ENCODE measurements at places on chromosomes 1 and 21.

GRCh38 chr1:41689558-41689981 lies 205.1 kb upstream of the EDN2 start:
- DNase-seq = no peak

DNA sequence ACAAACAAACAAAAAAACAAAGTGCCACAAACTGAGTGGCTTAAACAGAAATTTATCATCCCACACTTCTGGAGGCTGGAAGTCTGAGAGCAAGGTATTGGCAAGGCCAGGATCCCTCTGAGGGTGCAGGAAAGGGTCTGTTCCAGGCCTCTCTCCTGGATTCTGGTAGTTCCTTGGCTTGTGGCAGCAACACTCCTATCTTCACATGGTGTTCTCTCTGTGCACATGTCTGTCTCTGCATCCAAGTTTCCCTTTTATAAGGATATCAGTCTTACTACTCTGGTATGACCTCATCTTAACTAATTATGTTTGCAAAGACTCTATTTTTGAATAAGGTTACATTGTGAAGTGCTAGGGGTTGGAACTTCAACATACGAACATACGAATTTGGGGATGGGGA lies 5.3 kb upstream of the VASH2 start:
- no peak for DNase-seq

DNA sequence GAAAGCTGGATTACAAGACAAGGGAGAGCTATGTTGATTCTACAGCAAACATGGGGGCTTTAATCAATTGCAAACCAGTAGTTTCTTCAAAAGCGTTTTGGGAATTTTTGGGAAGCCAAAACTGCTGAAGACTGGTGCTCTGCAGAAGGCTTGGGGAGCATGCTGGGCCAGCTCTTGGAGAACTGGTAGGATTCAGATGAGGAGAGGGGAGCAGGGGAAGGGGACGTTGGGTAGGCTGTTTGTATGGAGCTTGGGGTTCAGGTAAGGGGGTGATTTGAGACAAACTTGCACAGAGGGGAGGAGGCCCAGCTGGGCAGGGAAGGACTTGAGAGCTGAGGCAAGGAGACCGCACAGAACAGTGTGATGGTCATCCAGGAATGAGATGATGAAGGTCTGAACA lies 2.6 kb upstream of the MYOG start:
- no peak for DNase-seq

DNA sequence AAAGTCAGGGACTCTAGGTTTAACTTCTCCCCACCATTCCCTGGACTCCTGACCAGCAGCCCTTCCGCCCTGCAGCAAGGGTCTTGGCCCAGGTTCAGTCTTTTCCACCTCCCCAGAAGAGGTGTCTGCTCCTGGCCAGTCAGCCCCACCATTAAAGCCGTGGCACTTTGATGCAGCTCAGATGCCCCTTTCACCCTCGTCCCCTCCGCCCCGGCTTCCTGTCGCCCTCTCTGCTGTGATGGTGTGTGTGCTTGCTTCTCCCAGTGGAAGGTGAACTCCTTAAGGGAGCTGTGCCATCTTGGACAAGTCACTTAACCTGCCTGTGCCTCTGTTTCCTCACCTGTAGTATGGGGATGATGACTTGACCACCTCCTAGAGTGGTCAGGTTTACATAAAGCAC lies 17.8 kb upstream of the TTC4 start:
- DNase-seq = no peak

DNA sequence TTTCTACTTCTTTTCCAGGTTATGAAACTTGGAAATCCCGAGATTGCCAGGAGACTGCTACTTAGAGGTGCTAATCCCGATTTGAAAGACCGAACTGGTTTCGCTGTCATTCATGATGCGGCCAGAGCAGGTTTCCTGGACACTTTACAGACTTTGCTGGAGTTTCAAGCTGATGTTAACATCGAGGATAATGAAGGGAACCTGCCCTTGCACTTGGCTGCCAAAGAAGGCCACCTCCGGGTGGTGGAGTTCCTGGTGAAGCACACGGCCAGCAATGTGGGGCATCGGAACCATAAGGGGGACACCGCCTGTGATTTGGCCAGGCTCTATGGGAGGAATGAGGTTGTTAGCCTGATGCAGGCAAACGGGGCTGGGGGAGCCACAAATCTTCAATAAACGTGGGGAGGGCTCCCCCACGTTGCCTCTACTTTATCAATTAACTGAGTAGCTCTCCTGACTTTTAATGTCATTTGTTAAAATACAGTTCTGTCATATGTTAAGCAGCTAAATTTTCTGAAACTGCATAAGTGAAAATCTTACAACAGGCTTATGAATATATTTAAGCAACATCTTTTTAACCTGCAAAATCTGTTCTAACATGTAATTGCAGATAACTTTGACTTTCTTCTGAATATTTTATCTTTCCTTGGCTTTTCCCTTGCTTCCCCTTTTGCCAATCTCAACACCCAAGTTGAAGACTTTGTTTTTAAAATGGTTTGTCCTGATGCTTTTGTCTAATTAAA lies 4.0 kb downstream of the CDKN2C start:
- no peak for DNase-seq

DNA sequence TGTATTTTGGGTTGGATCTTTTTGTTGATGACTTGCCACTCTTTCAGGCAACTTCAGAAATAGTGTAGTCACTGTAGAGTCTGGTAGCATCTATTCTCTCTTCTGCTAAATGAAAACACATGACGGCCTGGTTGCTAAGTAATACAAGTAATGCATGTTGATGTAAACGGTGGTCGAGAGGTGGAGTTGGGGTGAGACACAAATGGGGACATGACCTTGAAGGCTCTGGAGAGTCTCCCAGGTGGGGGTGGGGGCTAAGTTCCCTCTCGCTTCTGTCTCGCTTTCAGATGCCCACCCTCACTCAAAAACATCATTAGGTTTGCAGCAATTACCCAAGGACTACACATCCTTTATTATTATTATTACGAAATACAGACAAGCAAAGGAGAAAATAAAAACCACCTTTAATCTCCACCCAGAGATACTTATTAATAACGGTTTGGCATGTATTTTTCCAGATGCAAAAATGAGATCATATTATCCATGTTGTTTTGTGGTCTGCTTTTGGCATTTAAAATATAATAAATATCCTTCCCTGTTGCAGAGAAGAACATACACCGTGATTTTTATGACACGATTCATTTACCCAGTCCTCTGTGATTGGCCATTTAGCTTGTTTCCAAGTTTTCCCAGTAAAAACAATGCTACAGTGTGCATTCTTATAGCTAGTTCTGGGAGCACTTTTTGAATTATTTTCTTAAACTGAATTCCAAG lies 138.1 kb downstream of the MIS18A start:
- DNase-seq = no peak

DNA sequence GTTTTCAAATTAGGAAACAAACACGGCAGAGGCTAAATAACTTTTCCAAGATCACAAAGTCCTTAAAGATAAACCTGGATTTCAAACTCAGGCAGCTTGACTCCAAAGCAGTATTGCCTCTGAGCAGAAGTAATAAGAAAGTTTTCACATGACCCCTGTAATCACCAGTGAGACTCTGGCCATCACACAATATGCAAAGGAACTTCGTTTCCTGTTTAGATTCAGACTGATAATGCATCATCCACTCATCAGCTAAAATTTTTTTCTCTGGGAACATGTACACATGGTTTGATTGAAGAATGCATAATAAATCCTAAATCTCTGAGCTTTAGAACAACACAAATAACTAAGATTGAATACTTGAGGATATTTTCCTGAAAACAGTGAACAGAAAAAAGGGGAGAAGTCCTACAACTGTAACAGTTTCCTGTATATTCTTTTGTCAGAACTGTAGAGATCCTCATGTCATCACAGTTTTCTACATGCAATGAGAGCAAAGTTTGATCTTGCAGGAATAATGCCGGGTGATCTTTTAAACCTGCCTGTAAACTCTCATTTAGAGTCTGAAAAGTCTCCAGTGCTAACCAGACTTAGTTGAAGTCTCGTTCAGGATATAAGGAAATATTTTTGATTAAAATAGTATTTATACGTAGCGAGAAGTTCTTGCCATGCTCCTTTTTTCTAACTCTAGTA lies 225.3 kb downstream of the SPATA17 start:
- no peak for DNase-seq

GRCh38 chr1:74767490-74767889 lies 34.5 kb downstream of the TYW3 start:
- DNase-seq = no peak

- no peak for DNase-seq
These were observed 22.8 kb upstream of the ELOA start for GRCh38 chr1:23720256-23720995.

- no peak for DNase-seq
These were observed 2.1 kb upstream of the KIF21B start for GRCh38 chr1:201025571-201026002.

DNA sequence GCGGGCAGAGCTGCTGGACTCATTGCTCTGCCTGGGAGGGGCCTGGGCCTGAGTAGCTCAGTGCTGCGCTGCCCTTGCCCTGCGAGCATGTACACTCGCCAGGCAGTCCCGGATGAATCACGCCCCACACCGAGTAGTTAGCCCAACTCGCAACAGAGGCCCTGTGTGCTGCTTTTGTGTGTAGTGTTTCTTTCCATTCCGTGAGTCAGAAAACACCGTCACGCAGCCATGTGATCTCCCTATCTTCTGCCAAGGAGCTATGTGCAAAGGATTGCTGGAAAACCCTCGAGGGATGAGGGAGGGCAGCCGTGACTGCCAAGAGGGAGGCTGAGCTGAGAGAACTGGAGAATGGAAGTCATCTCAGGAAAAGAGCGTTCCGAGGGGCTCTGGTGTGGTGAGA lies 37.3 kb downstream of the NENF start:
- DNase-seq = no peak

DNA sequence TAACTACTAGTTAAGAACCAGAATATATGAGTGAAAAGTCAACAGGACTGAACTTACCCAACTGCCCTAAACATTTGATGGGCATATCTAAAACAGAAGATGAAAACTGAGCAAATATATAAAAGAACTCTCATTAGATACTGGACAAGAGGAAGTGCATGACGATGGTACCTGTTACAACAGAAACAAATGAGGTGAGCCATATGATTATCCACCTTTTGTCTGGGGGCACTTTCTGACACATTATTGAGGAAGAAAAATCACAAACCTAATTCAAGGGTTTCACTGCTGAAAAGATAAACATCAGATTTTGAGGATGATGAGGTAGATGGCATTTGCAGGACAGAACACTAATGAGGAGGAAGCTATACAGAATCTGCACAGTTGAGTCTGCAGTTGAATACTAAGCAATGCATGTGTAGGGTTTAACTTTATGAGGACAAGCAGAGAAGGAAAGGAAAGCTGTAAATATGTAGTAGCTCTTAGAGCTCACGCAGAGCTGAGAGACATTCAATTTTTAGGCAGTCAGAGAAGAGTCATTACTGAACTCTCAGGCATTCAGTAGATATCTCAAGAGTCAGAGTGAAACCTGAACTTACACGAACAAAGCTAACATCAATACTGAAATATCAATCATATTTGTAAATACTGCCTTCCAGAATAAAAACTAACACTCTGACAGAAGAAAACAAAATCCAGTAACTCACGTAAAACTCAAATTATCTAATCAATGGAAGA lies 262.1 kb downstream of the AKT3 start:
- DNase-seq = no peak

- DNase-seq = no peak
These were observed 53.1 kb upstream of the FMO3 start for GRCh38 chr1:171037626-171038025.

DNA sequence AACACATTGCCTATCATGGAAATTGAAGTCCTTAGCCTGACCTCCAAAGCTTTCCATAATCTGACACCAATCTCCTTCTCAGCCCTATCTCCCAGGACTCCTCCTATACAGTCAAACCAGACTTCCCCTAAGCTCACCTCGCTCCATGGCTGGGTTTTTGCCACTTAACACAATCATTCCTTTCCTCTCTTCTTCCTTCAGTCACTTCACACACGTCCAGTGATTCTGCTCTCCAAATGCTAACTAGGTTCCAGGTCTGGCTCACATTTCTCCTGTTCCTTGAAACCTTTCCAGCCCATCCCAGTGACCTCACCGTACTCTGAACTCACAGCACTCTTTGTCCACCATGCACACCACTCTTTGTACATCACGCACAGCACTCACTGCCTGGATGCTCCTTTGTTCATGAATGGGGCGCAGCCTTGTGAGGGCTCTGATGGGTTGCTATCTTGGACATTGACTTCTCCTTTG lies 98.4 kb downstream of the GLUL start:
- DNase-seq = no peak

GRCh38 chr1:48558366-48558765 lies 86.4 kb upstream of the SPATA6 start:
- no peak for DNase-seq

DNA sequence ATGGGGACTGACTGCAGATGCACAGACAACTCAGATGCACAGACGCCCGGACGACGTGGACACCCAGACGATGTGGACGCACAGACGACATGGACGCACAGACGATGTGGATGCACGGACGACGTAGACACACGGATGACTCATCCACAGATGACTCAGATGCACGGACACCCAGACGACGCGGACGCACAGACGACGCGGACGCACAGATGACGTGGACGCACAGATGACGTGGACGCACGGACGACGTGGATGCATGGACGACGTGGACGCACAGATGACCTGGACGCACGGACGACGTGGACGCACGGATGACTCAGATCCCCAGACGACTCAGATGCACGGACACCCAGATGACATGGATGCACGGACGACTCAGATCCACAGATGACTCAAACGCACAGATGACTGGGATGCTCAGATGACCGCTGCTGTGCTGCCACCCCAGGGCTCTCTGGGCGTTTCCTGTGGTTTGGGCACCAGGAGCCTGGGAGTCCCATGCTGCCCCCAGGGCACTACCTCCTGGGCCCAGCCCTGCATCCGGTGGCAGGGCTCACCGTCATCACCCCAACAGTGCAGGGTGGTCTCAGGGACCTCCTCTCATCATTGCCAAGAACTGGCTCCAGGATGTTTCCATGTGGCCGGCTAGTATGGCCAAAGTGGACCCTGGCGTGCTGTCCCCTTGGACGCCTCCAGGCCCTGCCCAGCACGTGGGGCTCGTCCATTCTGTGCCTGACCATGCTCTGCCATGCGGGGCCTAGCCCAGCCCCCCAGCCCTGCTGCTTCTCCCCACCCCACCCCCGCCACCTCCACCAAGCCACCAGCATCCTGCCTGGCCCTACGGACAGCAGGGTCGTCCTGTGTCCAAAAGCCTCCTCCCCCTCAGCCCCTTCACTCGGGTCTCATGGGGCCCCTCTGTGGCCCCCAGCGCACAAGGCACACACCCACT lies 14.0 kb downstream of the FAAP20 start:
- DNase-seq = no peak

- no peak for DNase-seq
These were observed 44.9 kb upstream of the CYP2J2 start for GRCh38 chr1:59971464-59971911.

DNA sequence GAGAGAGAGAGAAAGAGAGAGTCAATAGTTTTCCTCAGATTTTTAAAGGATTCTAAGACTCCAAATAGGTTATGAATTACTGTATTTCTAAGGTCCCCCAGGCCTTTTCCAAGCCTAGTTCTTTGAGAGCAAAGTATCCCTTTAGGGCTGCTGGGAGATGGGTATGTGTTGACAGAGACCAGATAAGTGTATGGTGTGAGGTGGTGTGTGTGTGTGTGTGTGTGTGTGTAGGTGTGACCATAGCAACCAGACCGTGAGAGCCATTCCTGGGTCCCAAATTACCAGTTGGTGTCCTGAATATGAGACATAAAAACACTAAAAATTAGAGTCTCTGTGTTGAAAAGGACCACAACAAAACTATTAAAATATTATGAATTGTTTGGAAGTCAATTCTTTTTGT lies 41.7 kb upstream of the DNAJC6 start:
- DNase-seq = no peak
